ENCODE measurements at places on chromosomes 5 and 9.

DNA sequence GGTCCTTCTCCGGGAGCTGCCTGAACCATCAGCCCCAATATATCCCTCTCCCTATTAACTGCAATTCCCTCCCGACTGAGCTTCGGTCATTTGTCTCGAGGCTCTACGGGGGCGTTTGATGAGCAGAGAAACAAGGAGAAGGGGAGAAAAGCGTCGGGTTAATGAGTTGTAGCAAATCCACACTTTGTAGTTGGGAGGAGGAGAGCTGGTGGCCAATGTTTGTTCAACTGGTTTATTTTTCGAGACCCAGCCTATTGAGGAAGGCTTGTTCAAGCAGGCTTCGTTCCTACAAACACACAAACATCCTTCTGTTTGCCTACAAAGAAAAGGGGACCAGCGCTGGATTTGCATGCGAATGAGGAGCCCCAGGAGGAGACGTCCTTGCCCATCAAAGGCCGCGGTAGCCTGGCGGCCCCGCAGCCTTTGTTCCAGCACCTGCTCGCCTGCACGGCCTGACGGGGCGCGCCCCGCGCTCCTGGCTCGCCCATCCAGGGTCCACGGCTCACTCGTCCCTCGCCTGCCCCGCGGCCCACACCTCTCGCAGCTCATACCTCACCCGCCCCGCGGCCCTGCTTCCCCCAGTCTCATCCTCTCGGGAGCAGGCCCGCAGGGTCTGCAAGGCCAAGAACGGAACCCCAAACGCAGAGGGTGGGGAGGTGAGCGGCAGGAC lies 4.6 kb downstream of the FOXD1 start:
- DNase-seq = no peak

GRCh38 chr5:2627867-2628266 lies 123.6 kb downstream of the IRX2 start:
- DNase-seq = no peak

- peak; percentile 69 for DNase-seq
Measured at GRCh38 chr9:97705354-97705950, 8.3 kb upstream of the XPA start.

- no peak for DNase-seq
Measured at GRCh38 chr5:89850513-89850865, 559.1 kb downstream of the CETN3 start.

DNA sequence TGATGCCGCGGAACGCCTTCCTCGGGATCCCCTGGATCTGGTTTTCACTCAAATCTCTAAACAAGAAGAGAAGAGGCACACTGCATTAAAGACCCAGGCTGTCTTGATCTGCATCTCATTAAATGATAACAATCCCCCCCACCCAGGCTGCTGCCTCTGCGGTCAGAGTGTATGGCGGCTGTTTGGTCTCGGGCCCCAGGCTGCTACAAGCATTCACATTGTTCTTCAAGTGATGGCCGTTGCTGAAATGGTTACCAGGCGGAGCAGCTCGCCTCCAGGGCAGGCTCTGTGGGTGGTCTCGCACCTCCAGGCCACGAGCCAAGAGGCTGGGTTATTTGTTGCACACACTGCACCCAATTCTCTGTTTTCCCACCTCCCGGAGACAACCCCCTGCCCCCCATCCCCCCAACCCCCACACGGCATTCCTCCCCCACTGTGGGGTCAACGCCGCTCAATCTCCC lies 304.1 kb upstream of the PANK3 start:
- DNase-seq = no peak

GRCh38 chr5:162837155-162837554 lies 600.2 kb upstream of the CCNG1 start:
- DNase-seq = no peak
